Stimulated activated CD4-positive, alpha-beta T cell treated with anti-CD3 and anti-CD28 coated beads, Interleukin-2, amount 100 ng/mL, for 4 hours (primary cell): ENCODE measurements at places on chromosomes 7 and 10.

- no peak for DNase-seq
Observed at GRCh38 chr7:112982441-112983063, 104.1 kb downstream of the GPR85 start.

- no peak for DNase-seq
Observed at GRCh38 chr7:100642534-100642907, 1.2 kb upstream of the TFR2 start.

- DNase-seq = no peak
Observed at GRCh38 chr10:118595598-118596425, at the start of gene PRLHR. Gene PRLHR, minus strand, starts transcription at chr10:118595648. Its CDS starts 404 bp downstream, at chr10:118595244.

DNA sequence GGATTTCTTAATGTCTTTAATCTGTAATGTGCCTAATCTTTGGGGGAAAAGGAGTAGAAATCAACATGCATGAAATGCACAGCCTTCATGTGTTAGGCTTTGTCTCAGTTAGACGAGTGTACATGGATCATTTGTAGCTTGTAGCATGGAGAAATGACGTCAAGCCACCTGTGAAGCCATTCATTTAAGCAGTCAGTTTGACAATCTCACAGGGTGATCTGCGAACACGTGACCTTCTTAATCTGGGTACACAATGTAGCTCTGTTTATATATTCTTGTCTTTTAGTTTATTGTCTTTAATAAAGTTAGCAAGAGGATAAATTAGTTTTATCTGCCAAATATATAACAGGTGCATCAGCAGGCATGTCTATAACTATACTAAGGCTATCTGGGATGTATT is 351.9 kb upstream of the LRGUK start:
- DNase-seq = no peak

- DNase-seq = no peak
Observed at GRCh38 chr7:86469680-86470295, 173.9 kb upstream of the GRM3 start.

DNA sequence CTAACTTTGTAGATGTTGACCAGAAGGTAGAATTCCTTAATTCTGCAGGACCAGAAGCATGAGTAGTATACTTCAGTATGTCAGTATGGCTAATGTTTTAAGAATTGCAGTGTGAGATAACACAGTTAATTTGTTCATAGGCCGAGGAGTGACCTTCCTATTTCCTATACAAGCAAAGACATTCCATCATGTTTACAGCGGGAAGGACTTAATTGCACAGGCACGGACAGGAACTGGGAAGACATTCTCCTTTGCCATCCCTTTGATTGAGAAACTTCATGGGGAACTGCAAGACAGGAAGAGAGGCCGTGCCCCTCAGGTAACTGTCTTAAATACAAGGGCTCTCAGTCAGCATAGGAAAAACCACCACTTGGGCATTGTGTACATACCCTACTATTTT is 7.2 kb downstream of the DDX21 start:
- no peak for DNase-seq

DNA sequence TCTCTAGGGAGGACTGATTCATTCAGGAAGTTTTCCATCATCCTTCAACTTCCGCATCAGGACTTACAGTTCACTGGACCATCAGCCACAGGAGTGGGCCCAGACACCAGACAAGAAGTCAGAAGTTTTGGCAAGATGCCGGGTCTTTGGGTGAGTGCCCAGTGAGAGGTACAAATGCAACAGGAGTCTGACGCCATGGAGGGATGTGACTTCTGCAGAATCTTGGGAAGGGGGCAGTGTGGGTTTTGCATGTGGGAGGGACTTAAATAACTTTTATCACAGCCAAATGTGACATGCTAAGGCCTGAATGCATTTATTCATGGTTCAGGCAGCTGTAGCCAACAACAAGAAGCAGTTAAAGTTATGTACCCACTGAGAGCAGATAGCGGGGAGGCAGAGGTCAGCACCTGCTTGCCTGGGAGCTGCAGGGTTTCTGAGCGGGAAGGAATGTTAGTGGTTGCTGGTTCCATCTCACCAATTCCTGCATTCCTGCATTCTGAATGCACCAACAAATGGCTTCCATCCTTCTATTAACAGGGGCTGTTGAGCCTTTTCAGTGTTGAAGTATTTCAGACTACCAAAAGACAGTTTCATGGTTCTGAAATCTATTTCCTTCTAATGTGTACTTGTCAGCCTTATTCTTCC is 375.2 kb downstream of the PAXIP1 start:
- DNase-seq = no peak

DNA sequence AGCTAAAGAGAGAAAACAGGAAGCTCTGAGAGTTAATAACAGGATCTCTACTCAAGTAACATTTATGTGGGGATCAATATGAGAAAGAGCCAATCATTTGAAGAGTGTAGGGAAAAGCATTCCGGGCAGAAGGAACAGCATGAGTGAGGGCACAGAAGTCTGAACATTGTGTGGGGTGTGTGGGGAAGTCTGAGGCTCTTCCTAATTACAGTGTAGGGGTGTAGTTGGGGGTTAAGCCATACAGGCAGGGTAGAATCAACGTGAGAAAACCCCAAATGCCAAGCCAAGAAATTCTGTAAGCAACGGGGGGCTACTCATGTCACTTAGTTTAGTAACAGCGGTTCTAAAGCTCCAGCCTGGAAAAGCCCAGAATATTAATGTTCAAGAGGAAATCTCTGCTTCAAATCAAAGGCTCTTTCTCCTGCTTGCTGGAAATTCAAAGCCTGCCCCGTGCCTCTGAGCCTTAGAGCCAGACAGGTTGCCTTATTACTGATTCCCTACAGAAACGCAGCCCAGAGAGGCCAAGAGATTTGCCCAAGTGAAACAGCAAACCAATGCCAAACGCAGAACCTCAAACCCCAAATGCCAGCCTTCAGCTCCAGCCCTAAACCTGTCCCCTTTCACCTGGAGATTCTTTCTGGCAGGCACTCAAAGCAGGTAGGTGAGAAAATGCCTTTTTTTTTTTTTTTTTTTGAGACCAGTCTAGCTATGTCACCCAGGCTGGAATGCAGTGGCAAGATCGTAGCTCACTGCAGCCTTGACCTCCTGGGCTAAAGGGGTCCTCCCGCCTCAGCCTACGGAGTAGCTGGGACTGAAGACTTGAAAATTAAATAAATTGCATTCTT is 36.1 kb downstream of the DNAJB12 start:
- DNase-seq = no peak

- no peak for DNase-seq
Observed at GRCh38 chr7:129115676-129116075, 28.8 kb upstream of the TSPAN33 start.

GRCh38 chr7:102119213-102119651 is 167.4 kb upstream of the SH2B2 start:
- DNase-seq = no peak

DNA sequence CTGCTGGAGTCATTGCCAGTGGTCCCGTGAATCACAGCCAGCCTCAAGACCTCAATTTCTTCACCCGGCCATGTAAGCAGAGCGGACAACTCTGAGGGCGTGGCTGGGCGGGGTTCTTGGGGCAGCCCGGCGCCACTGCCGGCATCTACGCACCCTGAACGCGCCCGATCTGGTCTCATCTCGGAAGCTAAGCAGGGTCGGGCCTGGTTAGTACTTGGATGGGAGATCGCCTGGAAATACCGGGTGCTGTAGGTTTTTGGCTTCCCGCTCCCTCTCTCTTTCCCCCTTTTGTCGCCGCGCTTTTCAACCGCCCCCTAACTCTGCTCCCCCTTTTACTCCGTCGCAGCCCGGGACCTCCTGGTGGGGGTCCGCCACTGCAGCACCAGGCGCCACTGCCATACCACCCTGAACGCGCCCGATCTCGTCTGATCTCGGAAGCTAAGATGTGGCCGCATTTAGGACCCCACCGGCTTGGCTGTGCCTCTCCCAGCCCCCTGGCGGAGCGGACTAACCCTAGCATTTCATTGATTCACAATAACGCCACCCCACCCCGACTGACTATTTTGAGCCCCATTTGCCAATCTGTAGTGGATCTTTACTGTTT is 25.3 kb downstream of the GARIN1A start:
- DNase-seq = no peak

DNA sequence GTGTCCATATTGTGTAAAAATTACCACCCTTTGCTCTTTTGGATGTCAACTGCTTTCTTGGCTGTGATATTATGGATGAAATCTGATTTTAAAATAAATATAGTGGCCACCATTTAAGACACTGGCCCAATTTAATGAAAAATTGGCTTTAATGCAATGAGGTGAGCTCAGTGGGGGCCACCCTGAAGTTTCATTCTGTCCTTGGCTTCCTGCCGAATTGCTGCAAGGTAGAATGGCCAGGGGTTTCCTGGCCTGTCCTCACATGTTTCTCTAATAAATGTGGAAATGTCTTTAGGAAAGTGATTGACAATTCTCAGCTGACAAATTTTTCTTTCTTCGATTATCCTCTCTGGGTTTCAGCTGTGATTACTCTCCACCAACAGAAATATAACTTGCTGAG is 36.0 kb downstream of the DYNC1I1 start:
- DNase-seq = no peak

GRCh38 chr7:50957431-50957830 is 174.7 kb upstream of the GRB10 start:
- no peak for DNase-seq

- no peak for DNase-seq
Observed at GRCh38 chr10:43327171-43327570, 44.3 kb upstream of the FXYD4 start.

DNA sequence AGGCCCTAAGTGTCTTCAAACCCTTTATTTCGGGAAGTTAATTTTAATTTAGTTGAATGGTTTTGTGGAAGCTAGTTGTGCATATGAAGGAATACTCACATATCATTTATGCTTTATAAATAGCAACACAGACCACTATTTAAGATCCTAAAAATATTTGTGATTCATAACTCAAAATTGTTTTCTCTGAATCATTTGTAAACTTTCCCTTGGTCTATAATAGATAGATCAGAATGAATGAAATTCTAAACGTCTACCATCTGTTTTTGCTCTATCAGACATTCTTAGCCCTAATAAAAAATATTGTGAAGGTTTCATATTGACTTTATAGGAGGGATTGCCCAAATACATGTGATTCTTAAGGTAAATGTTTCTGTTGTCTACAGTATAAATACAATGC is 43.5 kb downstream of the LOXL4 start:
- no peak for DNase-seq

DNA sequence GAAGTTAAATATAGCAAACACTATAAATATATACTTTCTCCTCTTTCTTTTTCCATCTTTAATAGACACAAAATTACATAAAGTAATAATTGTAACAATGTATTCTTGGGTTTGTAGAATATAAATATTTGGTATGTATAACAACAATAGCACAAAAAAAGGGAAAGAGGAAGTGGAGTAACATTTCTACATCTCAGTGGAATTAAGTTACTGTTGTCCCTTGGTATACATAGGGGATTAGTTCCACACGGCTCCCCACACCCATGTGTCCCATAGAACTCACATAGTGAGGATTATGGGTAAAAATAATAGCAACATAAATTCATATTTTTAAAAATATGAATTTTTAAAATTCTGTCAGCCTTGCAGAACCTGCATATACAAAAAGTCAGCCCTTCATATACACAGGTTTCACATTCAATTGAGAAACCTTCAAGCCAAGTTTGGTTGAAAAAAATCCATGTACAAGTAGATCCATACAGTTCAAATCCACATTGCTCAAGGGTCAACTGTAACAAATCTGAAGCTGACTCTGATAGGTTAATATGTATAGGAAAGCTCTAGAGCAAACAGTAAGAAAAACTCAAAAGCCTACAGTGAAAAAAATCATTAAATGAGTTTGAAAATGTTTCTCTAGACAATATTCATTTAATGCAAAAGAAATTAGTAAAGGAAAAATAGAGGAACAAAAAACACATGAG is 92.4 kb downstream of the HYCC1 start:
- DNase-seq = no peak

GRCh38 chr7:120783721-120784120 is 74.2 kb downstream of the TSPAN12 start:
- DNase-seq = no peak

GRCh38 chr10:21694631-21695030 is 160.6 kb downstream of the MLLT10 start:
- DNase-seq = no peak

DNA sequence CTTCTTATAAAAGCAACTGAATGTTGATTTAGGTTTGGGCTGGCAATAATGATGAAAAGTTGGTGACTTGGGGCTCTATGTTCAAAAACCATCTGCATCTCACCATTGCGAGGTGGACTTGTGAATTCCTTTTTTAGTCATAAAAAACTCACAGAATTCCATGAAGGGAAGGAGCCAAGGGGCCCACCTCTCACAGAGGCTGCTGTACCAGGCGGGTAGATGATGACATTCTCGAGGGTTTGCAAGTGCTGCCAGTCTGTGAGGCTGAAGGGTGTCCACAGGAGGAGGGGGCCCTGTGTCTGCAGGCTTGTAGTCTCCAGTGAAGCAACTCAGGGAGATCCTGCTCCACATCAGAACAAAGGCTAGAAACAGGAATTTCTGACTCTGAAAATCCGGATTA is 195.5 kb upstream of the ZNF32 start:
- no peak for DNase-seq

- no peak for DNase-seq
Observed at GRCh38 chr7:158732494-158733219, 28.1 kb upstream of the NCAPG2 start.

DNA sequence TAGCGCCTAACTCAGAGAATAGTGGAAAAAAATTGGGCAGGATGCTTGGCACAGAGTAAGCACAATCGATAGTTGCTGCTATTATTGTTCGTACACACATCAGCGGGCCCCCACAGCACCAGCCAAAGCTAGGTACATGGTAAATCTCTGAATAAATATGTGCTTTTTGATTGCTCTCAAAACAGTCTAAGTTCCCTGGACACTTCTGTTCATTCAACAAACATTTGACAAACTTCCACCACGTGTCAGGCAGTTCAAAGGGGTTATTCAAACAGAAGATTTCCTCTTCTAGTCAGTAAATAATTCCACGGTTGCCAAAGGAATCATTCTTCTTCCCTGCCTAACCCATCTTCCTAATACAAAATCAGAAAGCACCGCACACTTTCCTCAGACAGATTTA is 150.8 kb downstream of the DGKI start:
- DNase-seq = no peak

- no peak for DNase-seq
Observed at GRCh38 chr7:15567036-15567435, 5.2 kb upstream of the AGMO start.
